ENCODE measurements at places on chromosomes 1 and 21.

DNA sequence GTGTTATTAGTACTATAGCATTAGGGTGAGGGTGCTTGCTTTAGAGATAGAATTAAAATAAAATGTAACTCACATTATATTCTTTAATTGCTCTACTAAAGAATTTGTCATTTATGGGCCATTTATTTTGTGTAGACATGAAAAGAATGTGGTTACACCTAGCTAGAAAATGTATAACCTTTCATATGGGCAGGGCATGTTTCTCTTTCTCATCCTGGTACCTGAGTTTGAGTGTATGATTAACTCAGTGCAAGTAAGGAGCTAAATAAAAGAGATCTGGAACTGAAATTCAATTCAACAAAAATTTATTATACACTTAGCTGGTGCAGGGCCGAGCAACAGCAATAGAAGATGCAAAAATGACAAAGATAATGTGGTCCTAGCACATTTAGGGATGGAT, 47.4 kb downstream of the MAP3K7CL start:
- DNase-seq = no peak

- DNase-seq = no peak
These were observed 108.1 kb downstream of the SLC44A5 start for GRCh38 chr1:75502776-75503175.

DNA sequence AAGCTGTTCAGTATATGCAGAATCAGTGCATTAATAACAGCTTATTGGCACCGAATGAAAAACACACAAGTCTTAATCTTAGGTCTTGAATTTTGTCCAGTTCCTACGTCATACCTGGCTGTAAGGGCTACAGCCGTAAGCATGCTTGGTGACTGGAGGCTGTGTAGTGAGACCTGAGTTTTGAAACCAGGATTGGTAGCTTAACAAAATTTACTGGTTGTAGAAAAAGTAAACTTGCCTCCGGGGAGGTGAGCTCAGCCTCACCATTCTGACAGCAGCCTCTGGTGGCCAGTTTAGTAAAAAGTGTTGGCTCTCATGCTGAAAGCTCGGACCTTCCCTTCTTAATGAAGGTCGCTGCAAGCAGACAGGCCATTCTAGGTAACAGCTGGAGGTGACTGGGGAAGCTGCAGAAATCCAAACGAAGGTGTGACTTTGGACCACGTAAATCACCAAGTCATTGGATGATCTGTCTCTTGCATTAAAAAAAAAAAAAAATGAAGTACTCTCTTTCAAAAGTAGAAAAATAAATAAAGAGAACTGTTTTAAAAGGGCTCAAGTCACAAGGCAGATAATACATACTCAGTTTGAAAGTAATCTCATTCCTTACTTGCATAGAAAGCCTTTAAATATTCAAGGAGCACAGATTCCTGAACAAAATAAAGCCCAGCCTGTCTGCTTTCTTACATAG, 48.9 kb downstream of the HLCS start:
- DNase-seq = no peak

DNA sequence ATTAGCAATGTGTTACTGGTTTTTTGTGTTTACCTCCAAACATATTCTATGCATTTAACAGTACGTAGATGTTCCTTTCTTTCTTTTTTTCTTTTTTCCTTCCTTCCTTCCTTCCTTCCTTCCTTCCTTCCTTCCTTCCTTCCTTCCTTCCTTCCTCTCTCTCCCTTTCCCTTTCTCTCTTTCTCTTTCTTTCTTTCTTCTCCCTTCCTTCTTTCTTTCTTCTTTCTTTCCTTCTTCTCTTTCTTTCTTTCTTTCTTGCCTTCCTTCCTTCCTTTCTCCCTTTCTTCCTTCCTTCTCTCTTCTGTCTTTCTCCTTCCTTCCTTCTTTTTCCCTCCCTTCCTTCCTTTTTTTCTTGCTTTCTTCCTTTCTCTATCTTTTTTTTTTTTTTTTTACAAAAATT, 46.2 kb upstream of the GNG12 start:
- DNase-seq = no peak

DNA sequence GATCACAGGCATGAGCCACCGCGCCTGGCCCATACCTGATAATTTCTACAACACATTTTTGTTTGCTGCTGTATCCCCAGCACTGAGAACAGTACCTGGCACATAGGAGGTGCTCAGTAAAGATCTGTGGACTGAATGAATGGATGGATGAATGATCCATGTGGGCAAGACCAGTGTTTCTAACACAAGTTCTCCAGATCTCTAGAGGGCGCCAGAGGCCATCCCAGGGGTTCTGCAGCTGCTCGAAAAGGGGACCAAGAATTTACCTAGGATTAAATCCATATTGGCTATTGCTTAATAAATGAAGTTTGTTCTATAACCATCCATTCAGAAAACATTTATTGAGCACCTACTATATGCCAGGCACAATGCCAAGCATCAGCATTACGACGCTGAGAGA, 167.7 kb downstream of the ACTL8 start:
- DNase-seq = no peak

GRCh38 chr1:198657550-198658064, 18.8 kb downstream of the PTPRC start:
- peak; percentile 91 for DNase-seq

GRCh38 chr1:240332672-240333071, 241.0 kb downstream of the FMN2 start:
- DNase-seq = no peak

DNA sequence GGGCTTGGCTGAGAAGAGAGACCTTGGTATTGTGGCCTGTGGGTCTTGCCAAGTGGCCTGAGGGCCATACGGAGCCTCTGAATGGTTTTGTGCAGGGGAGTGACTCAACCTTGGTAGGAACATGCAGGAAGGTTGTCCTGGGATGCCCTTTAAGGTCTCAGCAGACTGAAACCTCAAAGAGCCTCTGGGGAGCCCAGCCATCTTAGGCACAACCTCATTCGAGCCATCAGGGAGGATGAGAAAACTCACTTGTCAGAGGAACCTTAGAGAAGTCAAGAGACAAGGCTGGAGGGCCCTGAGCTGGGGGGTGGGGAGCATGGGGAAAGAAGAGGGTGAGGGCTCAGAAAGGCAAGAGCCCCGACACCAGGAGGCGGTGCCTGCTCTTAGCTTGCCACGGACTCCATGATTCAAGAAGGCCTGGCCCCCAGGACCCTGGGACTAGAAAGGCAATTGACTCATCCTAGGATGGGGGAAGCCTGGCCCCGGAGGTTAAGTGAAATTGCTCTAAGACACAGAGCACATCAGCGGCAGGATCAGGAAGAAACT, 13.0 kb downstream of the IFI6 start:
- DNase-seq = no peak

- no peak for DNase-seq
These were observed 67.3 kb upstream of the ERRFI1 start for GRCh38 chr1:8093221-8093980.

- DNase-seq = no peak
These were observed 6.7 kb downstream of the EFNA4 start for GRCh38 chr1:155070158-155070621.

DNA sequence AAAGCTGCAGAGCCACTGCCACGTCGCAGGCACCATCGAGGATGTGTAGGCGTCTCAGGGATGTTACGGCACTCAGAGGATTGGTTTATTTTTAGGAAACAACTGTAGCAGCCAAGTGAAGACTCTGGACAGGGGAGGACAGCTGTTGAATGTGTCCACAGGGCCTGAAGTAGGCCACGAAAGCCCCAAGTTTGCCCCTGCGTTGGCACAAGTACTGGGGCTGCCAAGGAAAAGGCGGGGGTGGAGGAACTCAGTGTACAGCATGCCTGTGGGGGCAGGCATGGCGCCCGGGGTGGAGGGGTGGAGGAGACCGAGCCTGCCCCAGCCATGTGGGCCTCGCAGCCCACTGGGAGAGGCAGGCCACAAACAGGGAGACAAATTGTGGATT, 89.7 kb downstream of the ADARB1 start:
- no peak for DNase-seq

DNA sequence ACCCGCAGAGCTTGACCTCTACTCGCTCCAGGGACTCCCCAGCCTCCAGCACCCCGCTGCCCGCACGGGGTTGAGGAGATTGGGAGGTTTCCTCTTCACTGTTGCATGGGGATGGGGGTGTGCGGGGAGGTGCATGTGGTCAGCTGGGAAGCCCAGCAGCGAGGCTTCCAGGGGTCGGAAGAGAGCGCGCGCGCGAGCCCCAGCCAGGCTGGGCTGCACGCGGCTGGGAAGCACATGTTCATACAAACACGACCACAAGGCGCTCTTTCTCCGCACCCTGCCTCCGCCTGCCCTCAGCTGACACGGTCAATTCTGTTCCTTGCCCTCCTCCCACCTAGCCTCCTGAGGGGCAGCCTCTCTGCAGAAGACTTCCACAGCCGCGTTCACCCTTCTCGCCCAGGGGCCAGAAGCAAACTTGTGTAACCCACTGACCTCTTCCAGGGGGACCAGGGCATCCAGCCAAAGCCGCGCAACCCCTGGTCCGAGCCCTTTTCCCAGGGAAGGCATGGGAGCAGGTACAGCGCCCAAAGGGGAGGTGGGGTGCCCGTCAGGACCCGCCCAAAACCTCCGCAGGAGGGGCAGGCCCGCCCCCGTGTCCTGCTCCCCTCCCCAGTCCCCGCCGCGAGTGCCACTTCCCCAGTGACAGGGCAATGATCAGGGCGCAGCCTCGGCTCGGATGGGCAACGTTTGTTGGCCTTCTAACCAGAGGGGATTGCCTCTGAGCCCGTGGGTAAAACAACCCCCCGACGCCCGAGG, 1.3 kb downstream of the COL24A1 start:
- no peak for DNase-seq

DNA sequence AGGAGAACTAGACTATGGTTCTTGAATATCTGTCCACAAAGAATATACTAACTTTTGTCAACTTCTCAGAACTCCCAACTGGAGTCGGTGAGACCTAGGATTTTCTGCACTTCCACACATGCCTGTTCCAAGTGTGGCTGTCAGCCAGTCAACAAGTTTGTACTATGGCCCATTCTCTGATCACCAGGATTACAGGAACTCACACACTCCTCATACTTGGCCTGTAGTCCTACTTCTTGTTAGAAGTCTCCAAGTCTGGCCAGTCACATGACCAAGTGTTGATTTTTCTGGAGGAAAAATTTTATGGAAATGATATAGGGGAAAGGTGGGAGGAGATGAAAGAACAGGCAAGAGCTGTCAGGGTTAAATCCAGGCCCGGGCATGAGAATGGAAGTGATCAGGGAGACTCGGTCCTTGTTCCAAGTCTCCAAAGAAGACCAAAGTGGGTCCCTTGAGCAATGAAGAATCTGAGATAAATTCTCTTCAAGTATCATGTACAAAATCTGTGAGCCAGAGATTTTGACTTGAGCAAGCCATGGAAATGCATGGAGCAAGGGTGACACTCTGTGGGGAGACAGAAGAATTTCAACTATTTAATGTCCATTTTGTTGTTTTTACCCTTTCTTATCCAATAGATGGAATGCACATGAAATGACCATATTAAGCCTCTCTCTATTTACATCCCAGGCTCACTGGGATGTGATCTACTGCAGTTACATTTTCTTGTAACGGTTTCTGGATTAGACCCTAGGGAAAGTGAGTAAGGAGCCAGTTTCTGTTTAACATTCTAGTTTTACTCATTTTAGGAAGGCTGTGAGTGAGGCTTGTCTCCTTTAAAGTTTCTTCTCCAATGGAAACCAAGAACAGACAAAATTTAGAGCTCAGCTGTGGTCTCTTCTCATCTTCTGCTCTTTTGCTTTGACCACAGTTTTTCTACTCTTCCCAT, 320.9 kb downstream of the ASTN1 start:
- peak; percentile 22 for DNase-seq

GRCh38 chr1:210646258-210646616, 317.5 kb downstream of the HHAT start:
- DNase-seq = no peak

GRCh38 chr1:8800416-8800815, 17.0 kb downstream of the RERE start:
- no peak for DNase-seq

DNA sequence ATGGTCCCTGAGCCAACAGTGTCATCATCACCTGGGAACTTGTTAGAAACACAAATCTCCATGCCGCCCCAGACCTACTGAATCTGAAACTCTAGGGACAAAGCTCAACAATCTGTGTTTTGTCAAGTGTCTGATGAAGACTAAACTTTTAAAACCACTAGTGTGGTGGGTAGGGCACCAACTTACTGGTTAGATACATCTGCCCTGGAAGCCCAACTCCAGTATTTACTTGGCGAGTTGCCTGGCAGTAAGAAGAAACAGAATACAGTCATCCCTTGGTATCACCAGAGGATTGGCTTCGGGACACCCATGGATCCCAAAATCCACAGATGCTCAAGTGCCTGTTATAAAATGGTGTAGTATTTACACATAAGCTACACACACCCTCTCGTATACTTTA, 367.9 kb upstream of the DUSP10 start:
- DNase-seq = no peak

- DNase-seq = no peak
These were observed 20.3 kb upstream of the PTGFRN start for GRCh38 chr1:116889380-116889779.

Measured in AG09319 (cell line).